ENCODE measurements at places on chromosomes 11 and 22.

DNA sequence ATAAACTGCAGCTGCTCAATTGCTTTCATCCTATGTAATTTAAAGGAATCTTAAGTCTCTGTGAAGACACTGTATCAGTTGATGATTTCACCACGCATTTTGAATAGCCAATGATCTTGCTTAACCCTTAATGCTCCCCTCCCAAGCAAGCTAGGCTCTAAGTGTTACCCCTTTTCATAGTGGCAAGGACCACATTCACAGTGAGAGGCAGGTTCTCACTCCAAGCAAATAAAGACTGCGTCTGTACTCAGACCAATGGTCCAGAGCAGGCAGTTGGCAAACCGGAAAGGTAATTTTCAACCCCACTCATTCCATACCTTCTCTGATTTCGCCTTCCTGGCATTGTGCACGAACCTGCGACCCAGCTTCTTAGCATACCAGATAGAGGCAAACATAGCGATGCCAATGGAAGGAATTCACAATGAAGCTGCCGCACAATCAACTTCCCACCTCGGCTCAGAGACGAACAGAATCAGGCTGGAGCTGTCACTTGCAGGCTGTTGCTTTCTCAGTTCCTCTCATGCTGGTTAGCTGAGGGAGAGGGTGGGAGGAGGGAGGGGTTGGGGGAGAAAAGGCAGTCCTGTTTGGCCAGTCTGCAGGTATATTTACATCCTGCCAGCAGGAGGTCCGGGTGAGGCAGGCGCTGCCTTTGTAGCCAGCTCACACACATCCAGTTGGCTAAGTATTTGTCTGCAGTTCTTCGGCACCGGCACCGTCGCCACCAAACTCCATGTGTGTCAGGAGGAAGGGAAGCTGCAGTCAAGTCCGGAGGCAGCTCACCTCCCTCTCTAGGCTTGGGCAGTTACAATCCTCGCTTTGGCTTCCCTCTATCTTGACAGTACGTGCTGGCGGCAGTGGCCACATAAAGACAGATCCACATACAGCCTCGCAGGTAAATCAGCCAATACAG, 1151.2 kb upstream of the CCDC90B start:
- no peak for DNase-seq

DNA sequence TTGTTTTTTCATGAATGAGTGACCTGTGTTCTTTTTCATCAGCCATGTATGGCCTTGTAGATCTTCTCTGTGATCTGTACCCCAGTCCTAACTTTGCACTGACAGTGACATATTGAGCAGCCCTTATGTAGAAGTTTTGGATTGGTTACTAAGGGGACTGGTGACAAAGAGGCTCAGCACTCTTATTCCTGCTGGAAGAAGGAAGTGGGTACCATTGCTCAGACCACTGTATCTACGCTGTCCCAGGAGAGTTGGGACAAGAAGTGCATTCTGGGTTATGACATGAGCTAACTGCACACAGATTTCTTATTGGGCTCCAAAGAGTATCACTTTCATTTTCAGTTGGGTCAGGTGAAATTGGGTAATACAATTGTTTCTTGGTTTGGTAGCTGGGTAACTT, 107.8 kb upstream of the RASSF10 start:
- no peak for DNase-seq

DNA sequence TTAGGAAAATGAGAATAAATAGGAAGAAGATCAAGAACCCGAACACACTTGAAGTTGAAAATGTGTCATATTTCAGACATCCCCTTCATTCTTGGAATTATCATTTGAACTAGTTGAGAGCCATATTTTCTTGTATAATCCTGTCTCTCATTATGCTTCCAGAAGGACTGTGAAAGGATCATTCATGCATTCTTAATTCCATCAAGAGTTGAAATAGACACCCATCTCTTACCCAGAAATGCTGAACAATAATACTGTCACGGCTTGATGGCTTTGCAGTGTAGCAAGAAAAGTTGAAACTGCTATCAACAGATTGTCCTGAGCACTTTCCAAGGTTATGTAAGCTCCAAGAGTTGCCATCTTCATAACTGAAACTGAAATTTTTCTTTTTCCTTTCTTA, 79.7 kb downstream of the ARHGAP42 start:
- no peak for DNase-seq

DNA sequence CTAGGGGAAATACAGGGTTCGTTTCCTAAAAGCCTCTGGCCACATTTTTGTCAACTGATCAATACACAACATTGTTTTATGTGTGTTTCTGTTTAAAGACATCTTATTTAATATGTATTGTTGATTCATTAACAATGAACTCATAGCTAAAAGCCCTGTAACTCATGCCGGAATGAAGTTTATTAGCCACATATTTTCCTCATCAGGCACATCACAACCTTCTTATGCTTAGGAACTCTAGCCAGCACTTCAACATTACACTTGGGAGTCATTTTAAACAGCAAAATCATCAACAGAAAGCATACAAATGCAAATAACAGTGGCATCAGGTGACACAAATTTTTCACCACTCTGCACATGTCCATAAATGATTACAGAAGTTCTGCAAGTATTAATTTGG, 15.1 kb upstream of the BLID start:
- no peak for DNase-seq

GRCh38 chr22:21652010-21652546, 10.0 kb downstream of the SDF2L1 start:
- DNase-seq = no peak

DNA sequence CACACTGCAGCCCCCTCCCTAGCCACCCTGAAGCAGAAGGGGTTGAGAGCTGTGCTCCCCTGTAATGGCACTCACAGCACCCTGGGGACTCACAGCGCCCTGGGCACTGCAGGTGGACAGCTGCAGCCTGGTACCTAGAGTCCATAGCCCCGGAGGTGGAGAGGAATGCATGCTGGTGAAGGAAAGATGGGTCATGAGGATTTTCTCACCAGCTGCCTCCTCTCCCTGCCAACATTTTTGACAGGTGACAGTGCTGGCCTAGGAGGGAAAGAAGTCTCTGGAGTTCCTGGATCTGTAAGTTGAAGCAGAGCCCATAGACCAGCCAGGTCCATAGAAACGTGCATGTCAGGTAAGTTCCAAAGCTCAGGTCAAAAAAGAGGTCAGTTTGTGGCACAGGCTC, 330.5 kb downstream of the TENM4 start:
- DNase-seq = no peak

GRCh38 chr22:36611241-36611976, 82.4 kb upstream of the EIF3D start:
- no peak for DNase-seq

- DNase-seq = no peak
Measured at GRCh38 chr22:43707648-43708047, 104.5 kb downstream of the EFCAB6 start.

DNA sequence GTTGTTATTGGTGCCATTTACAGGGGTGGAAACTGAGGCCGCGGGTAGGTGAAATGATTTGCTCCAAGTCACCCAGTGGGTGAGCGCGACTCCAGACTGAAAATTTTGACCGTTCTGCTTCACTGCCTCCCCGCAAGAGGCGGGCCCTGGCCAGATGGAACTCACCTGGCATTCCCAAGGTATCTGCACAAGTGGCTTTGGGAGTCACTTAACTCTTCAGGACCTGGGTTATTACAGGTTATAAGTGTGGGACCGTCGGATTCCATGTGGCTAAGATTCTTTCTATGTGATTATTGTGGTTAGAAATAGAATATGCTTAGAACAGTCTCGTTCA, 598 bp downstream of the CABIN1 start:
- DNase-seq = no peak

DNA sequence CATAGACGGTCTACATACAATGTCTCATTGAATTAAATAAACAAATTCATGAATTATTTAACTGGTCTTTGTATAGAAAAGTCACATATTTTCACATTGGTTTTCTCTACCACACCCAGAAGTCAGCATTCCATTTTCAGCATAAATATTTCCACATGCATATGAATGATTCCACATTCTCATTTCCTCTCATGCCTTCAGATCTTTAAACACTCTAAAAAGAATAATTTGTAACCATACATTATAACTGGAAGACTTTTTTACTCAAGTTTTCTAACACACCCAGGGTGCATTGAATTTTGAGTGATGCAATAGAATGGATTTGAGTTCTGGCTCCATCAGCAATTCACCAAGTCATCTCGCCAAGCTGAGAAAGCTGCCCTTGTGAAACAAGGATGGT, 501.8 kb upstream of the TENM4 start:
- DNase-seq = no peak

DNA sequence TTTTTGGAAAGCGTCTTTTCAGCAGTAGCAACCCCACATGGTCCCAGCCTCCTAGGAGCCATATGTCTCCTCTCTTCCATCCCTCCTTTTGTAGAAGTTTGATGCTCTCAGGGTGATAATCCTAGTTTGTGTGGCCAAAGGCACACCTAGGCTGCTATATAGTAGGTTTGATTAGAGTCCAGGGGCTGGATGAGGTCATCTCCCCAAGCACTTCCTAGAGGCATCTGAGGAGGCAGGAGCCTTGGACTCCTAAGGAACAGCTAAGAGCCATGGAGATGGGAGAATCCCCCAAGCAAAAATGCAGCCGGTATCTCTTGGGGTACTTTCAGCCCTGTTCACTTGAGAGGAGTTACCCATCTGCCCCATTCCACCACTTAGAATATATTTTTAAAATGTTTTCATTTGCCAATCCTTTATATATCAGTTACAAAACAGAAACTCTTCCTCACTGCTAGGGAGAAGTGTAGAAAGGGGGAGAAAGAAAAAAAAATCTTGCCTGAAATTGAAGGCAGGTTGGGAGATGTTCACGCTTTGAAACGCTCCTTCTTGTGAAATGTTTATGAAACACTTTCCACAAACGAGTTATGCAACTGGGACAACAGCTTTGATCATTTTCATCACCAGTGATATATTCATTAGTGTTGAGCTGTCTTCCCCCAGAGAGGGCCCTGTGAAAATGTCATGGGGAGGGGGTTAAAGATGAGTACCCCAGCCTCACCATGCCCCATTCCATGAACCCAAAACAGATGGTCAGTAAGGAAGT, 31.9 kb upstream of the TLCD5 start:
- no peak for DNase-seq

All from cortex of kidney (tissue), 1 donor.